Uterus (tissue), 4 donors: ENCODE measurements at places on chromosomes 6 and 20.

- H3K4me3 ChIP-seq, result peak overlapping the region; percentile 58
- no peaks in the 10 kb centered on the region for H3K4me1 ChIP-seq
- no peaks in the 10 kb centered on the region for H3K27me3 ChIP-seq
- DNase-seq, result no peak
- peak overlapping the region; percentile 91 for H3K27ac ChIP-seq
Measured at GRCh38 chr20:58693226-58694006, 816 bp downstream of the NPEPL1 start.

- H3K27ac ChIP-seq, result no peak overlapping the region
- H3K4me3 ChIP-seq, result no peak overlapping the region
- no peaks in the 10 kb centered on the region for H3K27me3 ChIP-seq
- no peaks in the 10 kb centered on the region for H3K4me1 ChIP-seq
- H3K36me3 ChIP-seq, result no peaks in the 10 kb centered on the region
Measured at GRCh38 chr6:126831461-126831860, 287.0 kb upstream of the RSPO3 start.

- H3K36me3 ChIP-seq, result no peaks in the 10 kb centered on the region
- no peak overlapping the region for H3K27ac ChIP-seq
- no peaks in the 10 kb centered on the region for H3K4me1 ChIP-seq
- DNase-seq, result no peak
- no peaks in the 10 kb centered on the region for H3K27me3 ChIP-seq
Measured at GRCh38 chr6:35634316-35634715, 54.4 kb downstream of the FKBP5 start.

DNA sequence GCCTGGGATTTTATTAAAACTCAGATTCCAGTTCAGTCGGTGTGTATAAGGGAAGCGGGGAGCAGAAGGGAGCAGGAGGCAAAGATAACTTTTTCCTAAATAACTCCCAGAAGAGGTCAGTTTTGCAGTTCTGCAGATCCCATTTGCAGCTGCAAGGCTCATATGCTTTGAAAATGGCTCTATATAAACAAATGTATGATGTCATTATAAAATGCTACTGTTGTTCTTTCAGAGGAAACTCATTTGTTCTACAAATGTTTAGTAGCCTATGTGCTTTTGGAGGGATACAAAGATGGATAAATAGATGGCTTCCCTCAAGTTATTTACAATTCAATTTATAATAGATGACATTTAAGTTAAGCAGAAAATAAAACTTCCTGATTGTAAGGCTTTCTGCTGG lies 29.2 kb upstream of the DSP start:
- H3K4me1 ChIP-seq, result no peaks in the 10 kb centered on the region
- no peak overlapping the region for H3K27ac ChIP-seq
- DNase-seq, result no peak

- peaks cover 4% of the 10 kb centered on the region for H3K27me3 ChIP-seq
- peak overlapping the region; percentile 81 for H3K27ac ChIP-seq
- no peaks in the 10 kb centered on the region for H3K36me3 ChIP-seq
- no peaks in the 10 kb centered on the region for H3K4me1 ChIP-seq
Measured at GRCh38 chr6:37433657-37434271, 743 bp downstream of the CMTR1 start.

DNA sequence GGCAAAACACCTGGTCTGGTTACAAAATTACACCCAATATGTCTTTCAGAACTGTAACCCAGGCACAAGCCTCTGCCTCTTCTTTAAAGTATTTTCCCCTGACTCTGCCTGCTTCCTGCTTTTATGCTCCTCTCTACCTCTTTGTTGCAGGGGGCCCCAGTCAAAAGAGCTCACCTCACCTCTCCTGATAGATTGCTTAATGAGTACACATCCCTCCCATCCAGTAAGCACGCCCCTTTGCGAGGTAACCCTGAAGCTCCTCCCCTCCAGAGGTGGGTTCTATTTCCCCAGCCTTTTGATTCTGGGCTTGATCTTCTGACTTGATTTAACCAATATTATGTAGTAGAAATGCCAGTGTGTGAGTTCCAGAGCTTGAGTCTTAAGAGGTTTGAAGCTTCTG lies 56.6 kb upstream of the EYA2 start:
- no peak overlapping the region for H3K4me3 ChIP-seq
- H3K27me3 ChIP-seq, result no peaks in the 10 kb centered on the region
- H3K36me3 ChIP-seq, result no peaks in the 10 kb centered on the region
- H3K4me1 ChIP-seq, result no peaks in the 10 kb centered on the region

- H3K4me1 ChIP-seq, result no peaks in the 10 kb centered on the region
- H3K36me3 ChIP-seq, result no peaks in the 10 kb centered on the region
- H3K4me3 ChIP-seq, result no peak overlapping the region
- no peak for DNase-seq
- no peak overlapping the region for H3K27ac ChIP-seq
Measured at GRCh38 chr6:52975580-52975979, 19.5 kb downstream of the GSTA4 start.
